Stimulated activated CD8-positive, alpha-beta memory T cell treated with anti-CD3 and anti-CD28 coated beads, Interleukin-7, amount 100 ng/mL, for 1 hour (primary cell): ENCODE measurements at places on chromosomes 13 and 19.

DNA sequence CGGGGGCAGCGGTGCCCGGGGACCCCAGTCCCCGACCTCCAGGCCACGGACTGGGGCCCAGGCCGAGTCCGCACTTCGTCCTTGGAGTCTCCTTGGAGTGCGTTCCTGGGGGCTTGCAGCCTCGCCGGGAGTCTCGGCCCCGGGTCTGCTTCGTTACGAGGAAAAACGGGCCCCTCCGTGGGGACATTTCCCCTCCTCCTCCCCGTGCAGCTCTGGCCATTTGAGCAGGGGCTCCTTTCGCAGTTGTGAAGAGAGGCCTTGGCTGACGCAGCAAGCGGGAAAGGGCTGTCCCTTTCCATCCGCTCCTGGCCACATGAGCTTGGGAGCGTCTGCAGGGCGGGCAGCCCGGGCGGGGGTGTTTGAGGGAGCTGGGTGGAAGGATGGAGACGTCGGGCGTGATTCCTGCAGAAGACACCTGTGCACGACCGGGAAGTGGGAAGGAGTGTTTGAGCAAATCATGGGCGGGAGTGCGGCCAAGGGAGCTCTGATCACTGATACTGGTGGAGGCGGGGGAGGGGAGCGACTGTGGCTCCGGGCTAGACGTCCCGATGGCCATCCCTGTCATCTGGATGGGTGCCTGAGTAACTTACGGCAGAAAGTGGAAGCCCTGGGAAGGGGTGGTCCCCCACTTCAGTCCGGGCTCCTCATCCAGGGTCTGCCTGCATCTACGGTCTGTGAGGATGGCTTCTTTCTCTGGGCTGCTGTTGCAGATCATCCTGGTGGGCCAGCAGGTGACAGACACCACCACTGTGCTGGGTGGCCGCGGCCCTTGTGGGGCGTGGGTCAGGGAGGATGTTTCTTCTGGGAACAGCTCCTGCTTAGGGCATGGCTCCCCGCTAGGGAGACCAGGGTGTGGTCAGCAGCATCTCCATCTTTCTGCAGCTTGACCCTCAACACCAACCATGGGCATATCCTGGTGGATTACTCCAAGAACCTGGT lies 736 bp downstream of the GPI start:
- DNase-seq = no peak

DNA sequence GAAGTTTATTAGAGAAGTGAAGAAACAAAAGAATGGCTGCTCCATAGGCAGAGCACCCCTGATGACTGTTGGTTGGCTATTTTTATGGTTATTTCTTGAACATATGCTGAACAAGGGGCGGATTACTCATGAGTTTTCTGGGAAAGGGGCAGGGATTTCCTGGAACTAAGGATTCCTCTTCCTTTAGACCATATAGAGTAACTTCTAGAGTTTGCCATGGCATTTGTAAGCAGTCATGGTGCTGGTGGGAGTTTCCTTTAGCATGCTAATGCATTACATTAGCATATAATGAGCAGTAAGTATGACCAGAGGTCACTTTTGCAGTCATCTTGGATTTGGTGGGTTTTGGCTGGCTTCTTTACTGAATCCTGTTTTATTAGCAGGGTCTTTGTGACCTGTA lies 38.7 kb upstream of the PCDH8 start:
- DNase-seq = no peak

DNA sequence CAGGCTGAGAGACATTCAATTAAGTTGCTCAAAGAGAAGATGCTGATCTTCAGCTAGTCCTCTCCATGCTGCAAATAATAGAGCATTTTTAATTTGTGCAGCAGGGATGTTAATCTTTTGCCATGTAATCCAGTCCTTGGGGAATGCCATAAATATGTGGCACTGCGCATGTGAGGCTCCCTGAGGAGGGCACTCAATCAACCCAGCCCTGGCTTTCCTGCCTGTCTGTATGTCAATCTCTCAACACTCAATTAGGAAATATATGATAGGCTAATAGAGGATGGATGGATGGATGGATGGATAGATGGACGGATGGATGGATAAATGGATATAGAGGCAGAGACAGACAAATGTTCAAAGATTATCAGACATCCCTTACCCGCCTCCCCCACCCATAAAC lies 31.6 kb upstream of the POP4 start:
- DNase-seq = no peak

- DNase-seq = no peak
Observed at GRCh38 chr13:69556540-69557196, 551.0 kb upstream of the ATXN8OS start.

DNA sequence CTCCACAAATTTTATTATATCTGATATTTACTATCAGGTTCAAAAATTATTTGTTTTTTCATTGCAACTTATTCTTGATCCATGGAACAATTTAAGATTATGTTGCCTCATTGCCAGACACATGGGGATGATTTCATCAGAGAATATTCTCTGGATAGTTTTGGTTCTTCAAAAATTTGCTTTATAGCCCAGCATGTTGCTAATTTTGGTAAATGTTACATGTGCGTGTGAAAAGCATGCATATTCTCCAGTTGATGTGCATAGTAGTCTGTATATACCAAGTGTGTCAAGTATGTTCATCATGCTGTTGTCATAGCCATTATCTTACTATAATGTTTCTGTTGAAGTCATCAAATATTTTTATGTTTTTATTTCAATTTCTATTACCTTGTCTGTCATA lies 122.3 kb downstream of the RFC3 start:
- DNase-seq = no peak

DNA sequence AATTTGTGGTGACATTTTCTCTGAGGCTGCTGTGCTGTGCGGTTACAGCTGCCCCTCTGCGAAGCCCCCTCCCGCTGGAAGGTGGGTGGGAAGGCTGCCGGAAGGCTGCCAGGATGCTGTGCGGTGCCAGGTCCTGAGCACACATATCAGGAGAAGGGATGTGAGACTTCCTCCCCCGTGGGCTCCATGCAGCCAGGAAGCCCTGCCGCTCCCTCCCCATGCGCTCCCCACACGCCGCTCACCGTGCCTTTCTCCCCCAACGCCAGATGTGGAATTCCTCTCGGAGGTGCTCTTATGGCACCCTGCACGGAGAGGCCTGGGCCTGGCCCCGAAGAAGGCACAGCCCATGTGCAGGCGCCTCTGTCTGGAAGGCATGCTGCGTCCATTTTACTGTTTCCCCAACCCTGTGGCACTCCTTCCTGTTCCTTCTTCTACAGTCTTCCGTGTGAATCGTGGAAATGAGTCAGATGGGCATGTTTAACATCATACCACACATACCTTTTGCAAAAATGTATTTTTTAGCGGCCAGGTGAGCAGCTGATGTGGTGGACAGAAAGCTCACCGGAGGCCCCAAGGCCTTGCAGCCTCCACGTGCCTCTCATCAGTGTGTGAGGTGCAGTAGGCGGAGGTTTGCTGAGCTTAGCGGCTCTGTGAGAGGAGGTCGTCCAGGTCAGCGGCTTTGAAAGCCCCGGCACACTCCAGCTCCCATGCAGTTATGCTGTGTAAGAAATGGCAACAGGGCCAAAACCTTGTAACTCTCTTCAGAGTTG lies 88.0 kb downstream of the ATP11A start:
- no peak for DNase-seq

- no peak for DNase-seq
Observed at GRCh38 chr13:43324129-43324528, 300.7 kb downstream of the DNAJC15 start.

GRCh38 chr19:342801-343421 lies 1.7 kb downstream of the MIER2 start:
- DNase-seq = no peak

DNA sequence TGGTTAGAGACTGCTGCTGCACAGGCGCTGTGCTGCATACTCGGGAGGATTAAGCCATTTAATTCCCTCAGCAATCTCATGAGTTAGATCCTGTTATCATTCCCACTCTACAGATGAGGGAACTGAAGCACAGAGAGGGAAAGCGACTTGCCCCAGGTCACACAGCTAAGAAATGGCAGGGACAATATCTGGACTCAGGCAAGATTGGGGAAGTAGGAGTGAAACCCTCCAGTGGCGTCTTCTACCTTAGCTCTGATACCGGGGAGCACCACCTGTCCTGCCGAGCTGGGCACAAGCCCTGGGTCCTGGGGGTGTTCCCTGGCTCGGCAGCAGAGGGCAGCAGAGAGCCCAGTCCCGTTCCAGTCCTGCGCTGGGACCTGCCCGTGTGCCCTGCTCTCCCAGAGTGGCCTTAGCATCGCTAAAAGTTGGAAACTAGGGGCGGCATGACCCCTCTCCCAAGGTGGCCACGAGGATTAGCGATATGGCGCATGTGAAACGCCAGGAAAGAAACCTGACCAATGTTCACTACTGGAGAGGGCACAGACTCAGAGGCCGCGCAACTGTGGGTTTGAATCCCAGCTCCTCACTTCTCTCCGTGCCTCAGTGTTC lies 20.5 kb downstream of the CYTH2 start:
- DNase-seq = peak; percentile 57

GRCh38 chr19:12155324-12155860 lies 1.1 kb downstream of the ZNF625 start:
- no peak for DNase-seq

DNA sequence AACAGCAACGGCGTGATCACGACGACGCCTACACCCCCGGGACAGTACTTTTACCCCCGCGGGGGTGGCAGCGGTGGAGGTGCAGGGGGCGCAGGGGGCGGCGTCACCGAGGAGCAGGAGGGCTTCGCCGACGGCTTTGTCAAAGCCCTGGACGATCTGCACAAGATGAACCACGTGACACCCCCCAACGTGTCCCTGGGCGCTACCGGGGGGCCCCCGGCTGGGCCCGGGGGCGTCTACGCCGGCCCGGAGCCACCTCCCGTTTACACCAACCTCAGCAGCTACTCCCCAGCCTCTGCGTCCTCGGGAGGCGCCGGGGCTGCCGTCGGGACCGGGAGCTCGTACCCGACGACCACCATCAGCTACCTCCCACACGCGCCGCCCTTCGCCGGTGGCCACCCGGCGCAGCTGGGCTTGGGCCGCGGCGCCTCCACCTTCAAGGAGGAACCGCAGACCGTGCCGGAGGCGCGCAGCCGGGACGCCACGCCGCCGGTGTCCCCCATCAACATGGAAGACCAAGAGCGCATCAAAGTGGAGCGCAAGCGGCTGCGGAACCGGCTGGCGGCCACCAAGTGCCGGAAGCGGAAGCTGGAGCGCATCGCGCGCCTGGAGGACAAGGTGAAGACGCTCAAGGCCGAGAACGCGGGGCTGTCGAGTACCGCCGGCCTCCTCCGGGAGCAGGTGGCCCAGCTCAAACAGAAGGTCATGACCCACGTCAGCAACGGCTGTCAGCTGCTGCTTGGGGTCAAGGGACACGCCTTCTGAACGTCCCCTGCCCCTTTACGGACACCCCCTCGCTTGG lies 966 bp downstream of the JUNB start:
- peak; percentile 52 for DNase-seq

DNA sequence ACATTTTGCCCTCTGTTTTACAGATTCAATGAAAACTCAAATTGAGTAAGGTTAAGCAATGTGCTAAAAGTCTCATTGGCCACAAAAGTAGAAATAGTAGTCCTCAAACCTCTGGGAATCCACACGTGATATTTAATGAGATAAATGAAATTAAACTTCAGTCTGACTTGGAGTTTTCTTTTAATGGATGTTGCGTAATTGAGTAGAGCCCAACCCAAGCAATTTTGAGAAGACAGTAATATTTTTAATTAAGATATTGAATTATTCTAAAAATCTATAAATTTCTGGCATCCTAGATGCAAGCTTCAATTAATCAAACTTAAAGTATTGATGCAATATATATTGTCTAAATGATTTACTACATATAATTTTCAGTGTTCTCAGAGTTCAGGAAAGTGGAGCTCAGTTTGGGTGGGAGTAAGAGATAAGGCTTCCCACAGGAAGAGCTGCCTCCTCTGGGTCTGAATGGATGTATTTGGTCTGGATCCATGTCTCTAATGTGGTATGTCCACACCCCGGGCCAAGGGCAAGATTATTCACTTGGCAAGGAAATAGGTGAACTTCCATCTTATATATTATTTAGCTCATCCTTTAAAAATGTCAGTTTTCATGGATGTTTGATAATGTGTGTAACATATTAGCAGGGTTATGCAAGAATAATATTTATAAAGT lies 6.9 kb downstream of the MBNL2 start:
- no peak for DNase-seq
